ENCODE measurements at places on chromosomes 3 and 15. TPM values are rescaled to one million over a fixed set of nuclear protein-coding genes. Genes with fewer than 3 reads are reported as not detected.

DNA sequence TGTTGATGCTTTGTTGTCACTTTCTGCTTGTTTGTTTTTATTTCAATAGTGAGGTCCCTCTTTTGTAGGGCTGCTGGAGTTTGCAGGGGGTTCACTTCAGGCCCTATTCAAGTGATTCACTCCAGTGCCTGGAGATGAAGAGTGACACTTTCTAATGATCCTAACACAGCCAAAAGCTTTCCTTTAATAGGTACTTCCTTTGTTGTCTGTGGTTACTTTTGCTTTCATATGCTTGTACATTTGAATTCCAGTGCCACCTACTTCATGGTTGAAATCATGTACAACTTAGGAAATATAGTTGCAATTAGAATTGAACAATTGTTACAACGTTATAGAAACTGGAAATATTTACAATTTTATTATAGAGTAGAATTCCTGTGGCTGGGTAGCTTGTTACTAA, 466.8 kb upstream of the EPHA3 start:
- H3K36me3 ChIP-seq: no peaks in the 10 kb centered on the region
- H3K27ac ChIP-seq: no peak overlapping the region
- no peaks in the 10 kb centered on the region for H3K4me1 ChIP-seq
- H3K27me3 ChIP-seq: no peaks in the 10 kb centered on the region
- no peak for DNase-seq

- no peak for DNase-seq
- no peak overlapping the region for H3K27ac ChIP-seq
- H3K36me3 ChIP-seq: no peaks in the 10 kb centered on the region
- no peaks in the 10 kb centered on the region for H3K4me1 ChIP-seq
- no peak overlapping the region for H3K4me3 ChIP-seq
- peaks cover 5% of the 10 kb centered on the region for H3K27me3 ChIP-seq
Measured at GRCh38 chr3:18245721-18246120, 179.4 kb downstream of the SATB1 start.

GRCh38 chr3:125003369-125003853, 52.4 kb downstream of the HEG1 start:
- peaks cover 89% of the 10 kb centered on the region for H3K36me3 ChIP-seq
- H3K4me1 ChIP-seq: peaks cover 20% of the 10 kb centered on the region
- no peak overlapping the region for H3K27ac ChIP-seq
- H3K27me3 ChIP-seq: no peaks in the 10 kb centered on the region
- DNase-seq: no peak
- no peak overlapping the region for H3K4me3 ChIP-seq

- no peaks in the 10 kb centered on the region for H3K36me3 ChIP-seq
- DNase-seq: no peak
- H3K27me3 ChIP-seq: no peaks in the 10 kb centered on the region
- H3K27ac ChIP-seq: no peak overlapping the region
Measured at GRCh38 chr3:180409883-180410282, 192.1 kb upstream of the TTC14 start.

DNA sequence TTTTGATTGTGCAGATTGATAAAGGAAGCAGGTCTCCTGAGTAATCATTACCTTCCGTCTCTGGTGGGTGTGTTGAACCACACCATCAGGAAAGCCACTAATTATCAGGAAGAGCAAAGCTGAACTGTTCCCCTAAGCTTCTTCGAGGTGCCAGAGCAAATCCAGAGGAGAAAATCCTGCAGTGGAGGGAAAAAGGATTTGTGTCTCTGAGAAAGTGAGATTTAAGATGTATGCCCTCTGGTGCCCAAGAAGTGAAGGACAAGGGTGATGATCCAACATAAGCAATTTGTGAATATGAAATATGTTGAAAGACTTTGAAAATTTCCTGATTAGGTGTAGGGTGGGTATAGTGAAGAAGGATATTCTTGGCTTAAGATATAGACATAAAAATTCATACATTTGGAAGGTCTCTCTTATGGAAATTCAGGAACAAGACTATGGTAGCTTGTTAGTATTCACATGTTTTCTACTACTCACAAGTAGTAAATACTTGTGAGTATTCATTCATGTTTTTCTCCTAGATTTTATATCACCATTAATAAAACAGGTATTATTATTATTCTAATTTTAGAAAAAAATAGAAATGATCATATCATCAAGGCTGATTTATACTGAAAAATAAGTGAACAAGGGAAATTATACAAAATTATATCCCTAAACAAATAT, 34.8 kb downstream of the COMMD2 start:
- DNase-seq: peak; percentile 41
- H3K27ac ChIP-seq: no peak overlapping the region
- no peaks in the 10 kb centered on the region for H3K4me1 ChIP-seq
- no peaks in the 10 kb centered on the region for H3K36me3 ChIP-seq
- peaks cover 5% of the 10 kb centered on the region for H3K27me3 ChIP-seq

DNA sequence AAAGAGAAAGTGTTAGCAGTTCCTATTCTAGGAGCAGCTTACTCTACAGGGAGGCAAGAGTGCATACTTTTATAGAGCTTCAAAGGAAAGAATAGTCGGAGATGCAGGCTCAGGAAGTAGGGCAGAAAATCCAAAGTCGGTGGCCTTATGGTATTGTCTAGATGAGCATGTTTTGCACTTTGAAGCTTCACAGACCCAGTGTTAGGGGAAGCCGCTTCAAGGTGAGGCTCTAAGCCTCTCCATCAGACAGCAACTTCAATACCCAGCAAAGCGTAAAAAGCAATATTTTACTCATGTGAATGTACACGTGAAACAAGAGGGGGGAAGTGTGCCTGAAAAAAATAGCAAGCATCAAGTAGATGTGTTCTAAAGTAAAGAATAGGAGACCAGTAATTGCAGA, 125.6 kb upstream of the RASGRP1 start:
- no peak for DNase-seq
- H3K4me3 ChIP-seq: no peak overlapping the region
- H3K27me3 ChIP-seq: no peaks in the 10 kb centered on the region
- H3K36me3 ChIP-seq: peaks cover 6% of the 10 kb centered on the region

- peak within 1 kb of the TSS; percentile 34 for H3K4me3 ChIP-seq
- no peaks in the 10 kb centered on the region for H3K27me3 ChIP-seq
- H3K4me1 ChIP-seq: peaks cover 33% of the 10 kb centered on the region
- DNase-seq: no peak
- H3K27ac ChIP-seq: peak within 1 kb of the TSS; percentile 83
Measured at GRCh38 chr15:68204776-68205557, at the start of gene CALML4. TSS of gene CALML4 (minus strand) at chr15:68205332. CDS start at chr15:68205247, 85 bp downstream.

- no peak overlapping the region for H3K27ac ChIP-seq
- H3K4me3 ChIP-seq: no peak overlapping the region
- DNase-seq: no peak
- peaks cover 27% of the 10 kb centered on the region for H3K4me1 ChIP-seq
- peaks cover 37% of the 10 kb centered on the region for H3K36me3 ChIP-seq
Measured at GRCh38 chr3:17733215-17733614, 9.2 kb downstream of the TBC1D5 start.

PYGO1 gene
- not detected for total RNA-seq

DNA sequence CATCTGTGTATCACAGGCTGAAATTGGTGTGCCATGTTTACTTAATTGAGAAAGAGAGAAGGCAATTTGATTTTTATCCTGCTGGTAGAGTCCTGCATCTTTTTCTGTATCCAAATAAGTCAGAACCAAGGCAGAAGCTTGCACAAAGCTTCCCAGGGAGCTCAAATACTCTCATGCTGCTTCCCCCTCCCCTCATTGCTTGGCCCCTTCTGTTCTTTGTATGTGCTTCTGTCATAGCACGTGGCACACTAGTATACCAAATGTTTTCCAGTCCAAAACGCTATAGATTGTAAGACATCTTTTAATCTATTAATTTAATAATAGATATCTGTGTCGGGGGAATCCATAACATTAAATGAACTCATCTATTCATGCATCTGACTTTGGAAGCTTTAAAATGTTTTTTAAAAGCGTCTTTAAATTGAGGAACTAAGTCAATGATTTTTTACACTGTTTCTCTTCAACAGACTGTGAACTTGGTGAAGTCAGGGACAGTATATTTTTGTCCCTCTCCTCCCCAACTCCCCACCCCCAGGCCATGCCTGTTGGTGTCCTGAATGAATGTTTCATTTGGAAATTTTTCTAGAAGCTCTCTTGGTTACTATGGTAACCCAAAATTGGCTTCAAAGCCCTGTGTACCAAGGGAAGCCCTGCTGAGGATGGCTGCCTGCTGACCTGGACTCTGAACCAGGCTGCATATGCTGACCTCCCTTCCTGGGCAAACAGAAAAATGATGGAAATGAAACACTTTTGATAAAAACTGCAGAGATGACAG, 26.2 kb upstream of the SLC35G2 start:
- H3K27ac ChIP-seq: no peak overlapping the region
- DNase-seq: no peak
- H3K27me3 ChIP-seq: peaks cover 7% of the 10 kb centered on the region
- H3K4me3 ChIP-seq: no peak overlapping the region
- no peaks in the 10 kb centered on the region for H3K36me3 ChIP-seq

DNA sequence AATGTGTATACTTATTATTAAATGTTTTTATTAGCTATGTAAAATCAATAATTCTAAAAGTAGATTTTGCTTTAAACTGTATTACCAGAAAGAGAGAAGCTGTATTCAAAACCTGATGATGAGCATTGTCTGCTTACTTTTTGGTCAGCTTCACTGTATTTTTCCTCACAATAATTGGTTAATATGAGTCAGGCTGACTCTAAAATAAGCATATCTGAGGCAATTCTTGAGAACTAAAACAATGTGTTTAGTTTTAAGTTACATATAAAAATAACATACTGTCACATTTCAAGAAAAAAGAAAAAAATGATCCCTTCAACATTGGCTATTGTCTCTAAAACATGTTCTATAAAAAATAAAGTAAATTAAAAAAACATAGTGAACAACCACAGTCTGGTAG, 66.1 kb downstream of the EPHA3 start:
- H3K4me3 ChIP-seq: no peak overlapping the region
- H3K27ac ChIP-seq: no peak overlapping the region
- H3K36me3 ChIP-seq: no peaks in the 10 kb centered on the region

DNA sequence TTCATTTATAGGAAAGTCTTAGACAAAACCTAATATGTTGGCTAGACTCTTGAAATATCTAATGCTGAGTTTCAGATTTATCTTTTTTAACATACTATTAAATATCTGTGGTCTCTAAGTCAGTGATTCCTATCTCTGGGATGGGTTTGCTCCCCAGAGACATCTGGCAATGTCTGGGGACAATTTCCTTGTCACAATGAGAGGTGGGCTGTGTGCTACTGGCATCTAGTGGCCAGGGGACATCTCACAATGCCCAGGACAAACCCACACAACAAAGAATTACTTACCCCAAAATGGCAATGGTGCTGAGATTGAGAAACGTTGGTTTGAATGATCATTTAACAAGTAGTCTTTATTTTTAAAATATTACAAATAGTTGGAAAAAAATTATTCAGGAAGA, 602.1 kb downstream of the MAGI1 start:
- H3K36me3 ChIP-seq: no peaks in the 10 kb centered on the region
- H3K27me3 ChIP-seq: no peaks in the 10 kb centered on the region
- H3K4me1 ChIP-seq: no peaks in the 10 kb centered on the region
- H3K4me3 ChIP-seq: no peak overlapping the region

- peaks cover under 1% of the 10 kb centered on the region for H3K4me1 ChIP-seq
- no peak overlapping the region for H3K27ac ChIP-seq
- H3K4me3 ChIP-seq: no peak overlapping the region
- DNase-seq: no peak
Measured at GRCh38 chr3:127709320-127710060, 36.7 kb downstream of the ABTB1 start.

DNA sequence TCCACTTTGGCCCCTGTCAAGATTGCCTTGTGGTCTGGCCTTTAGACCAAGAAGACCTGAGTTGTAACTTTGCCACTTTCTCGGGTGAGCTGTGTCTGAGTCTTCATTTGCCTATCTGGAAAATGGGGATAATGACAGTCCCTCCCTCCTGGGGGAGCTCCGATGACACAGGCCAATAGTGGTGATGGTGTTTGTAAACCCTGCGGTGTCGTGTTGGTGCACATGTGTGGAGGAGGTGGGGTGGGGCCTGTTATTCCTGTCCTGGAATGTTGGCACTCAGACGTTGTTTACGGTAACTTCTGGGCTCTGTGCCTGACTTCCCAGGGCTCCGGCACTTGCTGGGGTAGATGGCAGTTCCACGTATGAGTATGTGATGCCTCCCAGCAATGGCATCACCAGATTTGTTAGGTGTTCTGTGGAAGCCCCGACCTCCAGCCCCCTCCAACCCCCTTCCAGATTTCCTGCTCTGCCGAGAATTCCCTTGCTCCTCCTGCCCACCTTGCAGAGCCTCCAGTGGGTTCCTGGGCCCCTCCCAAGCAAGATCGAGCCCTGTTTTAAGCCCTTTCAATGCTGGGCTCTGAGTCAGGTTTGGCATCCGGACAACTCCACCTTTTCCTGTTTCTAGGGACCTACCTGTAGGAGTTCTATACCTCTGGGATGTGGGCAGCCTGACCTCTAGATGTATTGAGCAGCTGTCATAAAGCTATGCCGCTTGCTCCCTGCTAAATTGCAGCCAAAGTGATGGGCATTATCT, 31.4 kb downstream of the HRH1 start:
- H3K36me3 ChIP-seq: no peaks in the 10 kb centered on the region
- no peak overlapping the region for H3K4me3 ChIP-seq
- DNase-seq: no peak
- H3K27me3 ChIP-seq: peaks cover 15% of the 10 kb centered on the region

DNA sequence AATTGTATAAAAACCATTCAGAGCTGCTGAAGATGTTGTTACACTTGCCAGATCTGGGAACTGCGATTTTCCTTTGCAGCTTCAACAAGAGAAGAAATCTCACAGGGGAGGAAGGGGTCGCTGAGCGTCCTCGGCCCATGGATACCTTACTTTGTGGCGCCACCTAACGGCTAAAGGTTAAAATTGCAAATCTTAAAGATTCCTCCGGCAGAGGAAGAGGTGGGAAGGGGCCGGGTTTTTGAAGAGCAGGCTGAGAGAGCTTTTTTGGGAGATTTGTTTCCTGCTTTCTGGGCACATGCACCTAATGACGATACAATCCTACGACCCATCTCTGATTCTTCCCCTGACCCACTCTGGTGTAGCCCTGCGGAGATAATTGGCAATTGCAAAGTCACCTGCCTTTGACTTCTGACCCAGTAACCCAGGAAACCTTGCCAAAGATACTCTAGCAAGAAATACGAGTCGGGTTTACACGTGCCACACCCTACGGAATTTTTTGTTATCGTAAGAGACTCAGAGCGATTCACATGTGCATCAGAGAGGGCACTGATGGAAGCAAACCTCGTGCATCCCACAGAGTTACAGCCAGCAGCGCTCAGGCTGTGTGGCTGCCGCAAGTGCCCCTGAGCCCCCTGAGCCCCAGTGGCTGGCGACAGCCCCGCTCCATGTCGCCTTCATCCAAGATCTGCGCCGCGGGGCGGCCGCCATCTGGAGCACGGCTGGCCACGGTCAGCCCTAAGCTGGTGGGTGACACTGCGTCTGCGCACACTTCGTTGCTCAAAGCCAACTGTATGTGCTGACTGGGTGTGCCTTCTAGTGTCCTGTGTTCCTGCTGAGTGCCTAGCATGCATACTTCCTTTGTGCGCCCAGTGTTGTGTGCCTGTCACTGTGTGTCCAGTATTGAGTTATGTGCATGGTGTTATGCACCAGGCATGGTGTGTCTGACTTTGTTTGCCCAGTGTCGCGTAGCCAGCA, 55.2 kb upstream of the CHRNA7 start:
- DNase-seq: peak; percentile 48
- no peak overlapping the region for H3K27ac ChIP-seq
- peaks cover 8% of the 10 kb centered on the region for H3K4me1 ChIP-seq
- no peaks in the 10 kb centered on the region for H3K36me3 ChIP-seq
- peaks cover 13% of the 10 kb centered on the region for H3K27me3 ChIP-seq

SCAPER gene
- 28.1 TPM for total RNA-seq

FAM3D gene
- not detected for total RNA-seq

- peaks cover 45% of the 10 kb centered on the region for H3K4me1 ChIP-seq
- H3K27me3 ChIP-seq: peaks cover 5% of the 10 kb centered on the region
- no peak for DNase-seq
- H3K4me3 ChIP-seq: no peak overlapping the region
Measured at GRCh38 chr3:53164911-53165310, 3.9 kb downstream of the PRKCD start.
